ENCODE measurements at places on chromosomes 11 and 22.

GRCh38 chr11:1669546-1670218 lies 27.3 kb upstream of the KRTAP5-6 start:
- DNase-seq = no peak

GRCh38 chr11:127056338-127056971 lies 55.9 kb upstream of the KIRREL3 start:
- peak; percentile 26 for DNase-seq

GRCh38 chr11:69893631-69894030 lies 74.4 kb upstream of the FGF3 start:
- no peak for DNase-seq

GRCh38 chr22:37486224-37486845 lies at the start of gene MFNG:
Gene MFNG (minus strand): TSS chr22:37486384. CDS start chr22:37486177, 207 bp downstream.
- DNase-seq = no peak

DNA sequence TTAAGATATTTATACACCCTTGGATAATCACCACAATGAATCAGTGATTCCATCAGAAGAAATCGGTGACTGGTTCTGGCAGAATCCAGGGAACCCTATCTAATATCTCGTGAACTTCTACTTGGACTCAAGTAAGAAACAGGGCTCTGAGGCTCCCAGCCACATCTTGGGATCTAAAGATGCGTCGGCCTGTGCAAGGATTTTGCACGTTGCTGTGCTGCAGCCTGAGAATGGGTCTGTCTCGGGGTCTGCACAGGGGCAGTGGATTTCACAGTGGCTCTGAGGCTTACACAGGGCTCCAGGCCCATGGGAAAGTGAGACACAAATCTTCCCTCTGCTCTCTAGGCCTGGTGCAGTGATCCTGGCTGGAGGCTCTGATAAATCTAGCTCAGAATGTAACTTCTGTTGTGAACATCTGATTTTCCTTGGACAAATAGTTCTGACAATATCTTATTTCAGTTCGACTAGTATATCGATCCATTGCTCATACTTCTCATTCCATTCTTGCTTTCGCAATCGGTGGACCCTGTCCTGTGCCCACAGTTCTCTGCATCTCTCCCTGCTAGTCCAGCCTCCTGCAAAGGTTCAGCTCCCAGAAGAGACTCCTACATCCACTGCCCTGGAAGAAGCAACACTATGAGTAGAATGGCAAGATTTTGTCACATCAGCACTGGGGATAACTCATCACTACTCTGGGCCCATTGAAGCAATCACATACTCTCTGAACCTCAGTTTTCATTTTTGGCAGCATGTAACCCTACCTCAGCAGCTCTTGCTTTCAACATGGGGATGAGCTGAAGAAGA lies 105.5 kb upstream of the TOP3B start:
- DNase-seq = no peak

- no peak for DNase-seq
These were observed 74.8 kb downstream of the APOL5 start for GRCh38 chr22:35792506-35792905.

DNA sequence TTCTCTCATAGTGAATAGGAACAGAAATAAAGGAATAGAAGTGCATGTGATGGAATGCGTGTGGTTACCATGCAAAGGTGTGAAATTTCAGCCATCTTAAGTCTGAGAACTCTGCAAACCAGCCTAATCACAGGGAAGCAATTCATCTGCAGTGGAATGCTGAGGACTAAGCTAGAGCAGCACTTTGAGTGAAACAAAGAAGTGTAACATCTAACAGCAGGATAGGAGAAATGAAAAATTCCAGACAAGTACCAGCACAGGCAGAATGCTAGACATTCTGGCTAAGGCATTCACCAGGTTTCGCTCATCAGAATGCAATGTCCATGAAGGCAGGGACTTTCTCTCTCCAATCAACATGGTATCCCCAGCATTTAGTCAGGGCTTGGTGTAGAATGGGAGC lies 41.2 kb upstream of the SLC36A4 start:
- DNase-seq = no peak

- DNase-seq = no peak
These were observed 284.0 kb downstream of the LRRC4C start for GRCh38 chr11:41175304-41175972.

GRCh38 chr22:25123677-25124076 lies 76.0 kb upstream of the CRYBB3 start:
- DNase-seq = no peak

DNA sequence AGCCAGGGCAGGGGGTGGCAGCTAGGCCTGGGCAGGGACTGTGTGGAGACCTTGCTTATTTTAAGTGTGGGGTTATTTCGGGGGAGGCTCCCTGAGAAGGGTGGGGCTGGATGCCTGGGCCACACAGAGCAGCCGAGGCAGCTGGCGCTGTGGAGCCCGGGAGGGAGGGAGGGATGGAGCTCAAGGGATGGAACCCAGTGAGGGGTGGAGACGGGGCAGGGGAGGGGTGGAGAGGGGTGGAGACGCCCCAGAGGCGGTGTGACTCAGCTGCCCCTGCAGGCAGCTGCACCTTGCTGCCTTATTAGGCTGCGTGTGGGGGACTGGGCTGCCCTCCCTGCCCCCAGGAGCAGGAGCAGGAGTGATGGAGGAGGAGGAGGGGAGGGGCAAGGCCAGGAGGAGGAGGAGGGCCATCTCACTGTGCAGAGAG lies 9.8 kb upstream of the TSSC4 start:
- no peak for DNase-seq

DNA sequence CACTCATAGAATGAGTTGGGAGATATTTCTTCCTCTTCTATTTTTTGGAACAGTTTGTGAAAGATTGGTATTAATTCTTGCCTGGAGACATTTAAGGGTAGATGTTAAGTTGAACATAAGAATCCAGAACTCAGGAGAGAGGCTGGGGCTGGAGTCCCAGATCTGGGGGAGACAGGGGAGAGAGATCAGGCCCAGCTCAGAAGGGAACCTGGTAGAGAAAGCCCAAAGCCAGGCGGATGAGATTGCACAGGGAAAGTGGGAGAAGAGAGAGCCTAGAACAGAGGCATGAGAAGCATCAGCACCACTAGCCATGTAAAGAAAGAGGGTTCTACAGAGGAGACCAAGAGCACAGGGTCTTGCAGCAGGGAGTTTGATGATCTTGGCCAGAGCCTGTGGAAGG lies 13.0 kb upstream of the GNAZ start:
- DNase-seq = no peak

DNA sequence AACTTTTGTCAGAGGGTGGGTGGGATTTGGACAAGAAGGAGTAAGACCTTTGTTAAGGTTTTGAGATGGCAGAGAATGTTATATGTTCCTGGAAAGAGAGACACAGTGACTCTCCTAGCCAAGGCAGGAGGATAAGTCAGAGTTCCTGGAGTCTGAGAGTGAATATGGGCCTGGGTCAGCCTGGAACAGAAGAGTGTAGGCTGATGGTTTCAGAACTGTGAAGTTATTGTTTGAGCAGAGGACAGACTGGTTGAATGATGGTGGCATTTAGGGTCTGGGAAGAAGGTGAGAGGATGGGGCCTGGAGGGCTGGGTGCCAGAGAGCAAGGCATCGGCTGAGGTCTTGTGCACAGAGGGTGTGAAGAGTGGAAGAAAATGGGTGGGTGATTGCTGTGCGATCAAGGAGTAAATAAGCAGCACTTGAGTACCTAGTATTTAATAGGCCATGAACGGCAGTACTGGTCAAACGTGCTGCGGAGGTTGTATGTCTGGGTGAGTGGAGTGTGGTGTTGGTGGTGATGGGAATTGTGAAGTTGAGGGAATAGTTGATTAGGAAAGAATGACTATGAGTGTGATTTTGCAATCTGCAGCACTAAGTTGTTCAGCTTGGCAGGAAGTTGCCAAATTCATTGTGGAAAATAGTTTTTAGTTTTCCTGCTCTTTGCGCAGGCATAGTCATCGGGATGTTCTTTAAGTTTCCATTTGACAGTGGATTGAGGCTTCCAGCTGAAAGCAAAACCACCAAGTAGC lies 1.8 kb downstream of the PANX1 start:
- DNase-seq = no peak

DNA sequence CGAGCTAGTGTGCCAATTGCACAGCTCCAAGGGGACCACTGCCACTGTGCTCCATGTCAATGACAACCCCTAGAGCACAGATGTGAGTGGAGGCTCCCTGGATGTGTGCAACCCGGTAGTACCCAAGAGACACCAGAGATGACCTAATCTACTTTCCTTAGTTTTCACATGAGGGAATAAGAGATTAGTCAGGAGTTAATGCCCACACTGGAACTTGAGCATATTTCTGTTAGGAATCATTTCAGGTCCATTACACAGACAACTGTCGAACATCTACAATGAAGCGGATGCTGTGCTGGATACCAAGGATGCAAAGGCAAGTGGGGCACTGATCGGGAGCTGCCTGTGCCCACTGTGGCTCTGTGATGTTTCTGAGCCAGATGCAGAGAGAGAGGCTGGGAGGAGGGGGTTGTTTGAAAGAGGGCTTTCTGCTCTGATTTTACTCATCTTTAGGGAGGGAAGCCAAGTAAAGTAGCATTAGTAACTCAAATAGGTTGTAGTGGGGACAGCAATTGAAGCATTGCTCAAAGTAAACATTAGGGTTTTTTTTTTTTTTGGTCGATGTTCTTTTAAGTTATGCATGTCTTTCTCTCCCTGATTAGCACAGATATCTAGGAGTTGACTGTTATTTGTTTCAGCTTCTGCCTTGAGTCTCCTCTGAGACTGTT lies 82.5 kb upstream of the SORL1-AS1 start:
- DNase-seq = no peak

GRCh38 chr22:36334821-36335603 lies 52.8 kb downstream of the MYH9 start:
- DNase-seq = no peak

GRCh38 chr22:19896665-19897355 lies 42.1 kb upstream of the GNB1L start:
- no peak for DNase-seq

- no peak for DNase-seq
These were observed 44.1 kb downstream of the FANCF start for GRCh38 chr11:22581354-22582150.
